ENCODE measurements at places on chromosomes 3 and 15. TPM values are rescaled to one million over a fixed set of nuclear protein-coding genes. Genes with fewer than 3 reads are reported as not detected.
A peak's percentile ranks its signal among the peaks of the same experiment; 100 is the strongest.

The UBA7 gene
- total RNA-seq, result 112 TPM

The TRIM42 gene
- not detected for total RNA-seq

The CD200 gene
- total RNA-seq, result 1.1 TPM

The PRR20G gene
- total RNA-seq, result not detected

The NMNAT3 gene
- total RNA-seq, result 1.5 TPM

The LXN gene
- 25.1 TPM for total RNA-seq

The PRICKLE2 gene
- 8.5 TPM for total RNA-seq

The TRPM7 gene
- total RNA-seq, result 47.4 TPM

The PRR23C gene
- total RNA-seq, result not detected

The PCLAF gene
- total RNA-seq, result 3.3 TPM

The MYLK gene
- 400 TPM for total RNA-seq

The GABRB3 gene
- total RNA-seq, result 0.48 TPM

- DNase-seq, result no peak
Measured at GRCh38 chr3:60760145-60760544, 491.1 kb downstream of the FHIT start.

DNA sequence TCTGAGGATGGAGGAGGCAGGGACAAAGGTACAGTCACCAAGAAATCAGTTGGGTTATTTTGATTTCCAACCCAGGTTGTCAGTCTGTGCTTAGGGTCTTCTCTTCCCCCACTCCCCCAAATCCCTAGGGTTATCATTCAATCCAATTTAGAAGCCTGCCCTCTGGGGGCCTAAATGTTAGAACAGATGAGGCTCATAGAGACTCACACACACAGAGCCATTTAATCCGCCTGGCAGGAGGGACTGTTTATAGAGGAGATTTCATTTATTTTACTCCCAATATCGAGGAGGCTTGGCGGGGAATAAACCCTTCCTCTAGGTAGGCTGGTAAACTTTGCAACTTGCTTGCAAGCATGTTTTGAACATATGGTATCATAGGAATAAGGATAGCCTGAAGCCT is 52.8 kb downstream of the RHCG start:
- no peak for DNase-seq

- no peak for DNase-seq
Measured at GRCh38 chr3:171348121-171348520, 112.1 kb downstream of the TNIK start.

- DNase-seq, result peak; percentile 76
Measured at GRCh38 chr15:76139368-76140073, 79.7 kb downstream of the TMEM266 start.

- no peak for DNase-seq
Measured at GRCh38 chr15:83477808-83478537, 30.8 kb downstream of the SH3GL3 start.

GRCh38 chr3:146037697-146038096 is 123.3 kb downstream of the PLOD2 start:
- DNase-seq, result no peak

DNA sequence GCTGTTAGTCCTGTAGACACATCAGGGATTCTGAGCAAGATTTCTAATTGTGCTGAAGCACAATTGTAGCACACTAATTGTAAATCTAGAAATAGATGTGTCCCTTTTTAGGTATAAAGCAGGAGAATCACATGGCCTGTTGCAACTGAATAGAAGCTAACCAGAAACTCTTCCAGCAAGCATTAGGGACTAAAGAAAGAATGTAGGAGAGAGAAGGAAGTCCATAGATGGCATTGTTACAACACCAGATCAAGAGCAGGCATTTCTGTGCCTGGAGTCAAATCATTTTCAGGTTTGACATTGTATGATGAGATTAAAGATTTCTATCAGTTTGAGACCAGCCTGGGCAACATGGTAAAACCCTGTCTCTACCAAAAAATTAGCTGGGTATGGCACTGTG is 27.4 kb downstream of the CALML4 start:
- DNase-seq, result no peak

DNA sequence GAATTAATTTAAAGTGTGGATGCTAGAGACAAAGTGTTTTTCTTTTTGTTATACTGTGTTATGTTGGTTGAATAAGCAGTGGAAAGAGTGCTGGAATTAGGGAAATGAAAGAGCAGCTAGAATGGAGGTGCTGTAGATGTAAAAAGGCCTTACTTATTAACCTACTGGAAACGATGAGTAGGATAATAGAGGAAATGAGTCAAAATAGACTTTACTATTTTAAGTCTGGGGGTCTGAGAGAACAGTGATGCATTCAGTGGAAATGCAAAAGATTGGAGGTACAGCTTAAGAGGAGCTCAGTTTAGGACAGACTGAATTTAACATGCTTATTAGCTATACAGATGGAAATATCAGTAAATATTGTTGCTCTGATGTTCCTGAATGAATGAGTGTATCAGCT is 674.0 kb downstream of the OTOL1 start:
- DNase-seq, result no peak

DNA sequence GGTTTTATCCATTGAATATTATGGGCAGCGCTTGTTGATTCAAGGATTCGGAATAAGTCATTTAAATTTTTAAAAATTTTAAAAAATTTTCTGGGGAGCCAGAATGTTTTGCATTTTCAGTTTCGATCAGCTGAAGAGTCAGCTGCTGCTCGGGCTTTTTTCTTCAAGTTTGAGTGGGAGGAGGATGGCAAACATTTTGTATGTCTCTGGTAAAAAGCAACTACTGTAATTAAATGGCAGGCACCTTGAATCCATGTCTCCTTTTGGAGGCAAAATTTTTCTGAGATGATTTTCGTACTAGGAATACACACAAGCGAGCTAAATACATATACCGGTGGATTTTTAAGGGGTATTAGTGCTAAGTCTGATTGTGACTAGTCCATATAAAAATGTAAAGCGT is 612 bp downstream of the C3orf38 start:
- DNase-seq, result no peak

DNA sequence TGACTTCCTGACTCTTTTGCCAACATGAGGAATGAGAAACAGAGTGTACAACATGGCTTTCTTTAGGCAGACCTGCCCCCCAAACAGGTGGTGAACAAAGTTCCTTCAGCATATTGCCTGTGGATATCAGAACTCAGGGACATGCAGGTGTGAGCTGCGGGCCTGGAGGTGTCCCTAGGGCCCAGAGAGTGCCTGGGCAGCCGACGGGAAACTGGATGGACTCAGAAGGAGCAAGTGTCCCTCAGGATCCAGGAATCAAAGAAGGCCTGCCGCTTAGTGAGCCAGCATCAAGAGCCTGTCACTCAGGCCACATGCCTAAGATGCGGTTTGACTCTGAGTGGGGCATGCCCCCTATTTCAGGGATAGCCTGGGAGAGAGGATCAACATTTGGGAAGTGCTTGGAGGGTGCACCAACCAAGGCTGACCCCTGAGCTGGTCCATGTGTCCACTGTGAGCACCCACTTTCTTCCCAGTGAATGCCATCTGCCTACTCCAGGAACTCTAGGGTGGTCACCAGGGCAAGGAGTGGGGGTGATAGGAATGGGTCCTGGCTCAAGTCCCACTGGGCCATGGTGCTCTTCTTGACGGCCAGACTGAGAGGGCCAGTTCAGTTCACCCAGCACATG is 16.1 kb upstream of the POLR2M start:
- DNase-seq, result no peak

DNA sequence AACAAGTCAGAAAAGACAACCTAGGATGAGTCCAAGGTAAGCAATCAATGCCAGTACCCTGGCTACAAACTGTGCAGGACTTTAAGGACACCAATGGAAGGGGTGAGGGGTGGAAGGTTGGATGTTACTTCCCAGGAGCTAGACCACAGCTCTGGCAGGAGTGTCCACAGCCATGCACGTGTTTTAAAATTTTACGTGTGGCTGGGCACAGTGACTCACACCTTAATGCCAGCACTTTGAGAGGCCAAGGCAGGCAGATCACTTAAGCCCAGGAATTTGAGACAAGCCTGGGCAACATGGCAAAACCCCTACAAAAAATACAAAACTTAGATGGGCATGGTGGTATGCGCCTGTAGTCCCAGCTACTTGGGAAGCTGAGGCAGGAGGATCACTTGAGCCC is 14.7 kb upstream of the HDC start:
- DNase-seq, result no peak

DNA sequence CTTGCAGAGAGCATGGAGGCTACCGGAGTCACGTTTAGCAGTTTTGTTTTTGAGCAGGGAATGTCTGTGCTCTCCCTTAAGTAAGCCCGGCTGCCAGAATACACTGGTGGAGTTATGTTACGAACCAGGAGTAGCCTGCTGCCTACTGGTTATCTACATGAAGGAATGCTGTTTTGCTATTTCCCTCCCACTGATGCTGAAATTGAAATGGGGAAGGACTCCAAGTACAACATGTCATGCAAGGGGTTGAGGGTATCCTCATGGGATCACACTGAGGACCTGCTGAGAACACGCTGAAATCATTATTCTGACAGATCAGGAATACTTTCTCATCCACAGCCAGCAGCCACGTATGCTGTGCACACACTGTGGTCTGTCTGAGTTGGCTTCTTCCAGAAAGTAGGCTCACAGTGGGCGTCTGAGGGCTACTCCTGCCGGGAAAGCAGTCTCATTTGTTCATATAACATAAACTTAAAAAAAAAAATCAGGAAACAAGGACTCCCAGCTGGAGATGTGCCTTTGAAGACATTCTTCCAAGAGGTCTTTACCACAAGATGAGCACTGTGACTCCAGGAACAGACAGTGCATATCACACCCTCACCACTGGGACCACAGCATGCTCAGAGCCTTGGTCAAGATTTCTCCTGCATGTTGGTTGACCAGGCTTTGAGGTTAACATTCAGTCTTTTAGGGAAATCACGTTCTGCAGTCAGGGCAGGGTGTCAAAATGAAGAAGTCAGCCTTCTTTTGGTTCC is 300.4 kb upstream of the RASGRP1 start:
- no peak for DNase-seq

- DNase-seq, result peak; percentile 1
Measured at GRCh38 chr15:70280781-70281180, 183.1 kb upstream of the TLE3 start.

GRCh38 chr3:102081572-102082289 is 232.4 kb downstream of the NFKBIZ start:
- DNase-seq, result no peak

DNA sequence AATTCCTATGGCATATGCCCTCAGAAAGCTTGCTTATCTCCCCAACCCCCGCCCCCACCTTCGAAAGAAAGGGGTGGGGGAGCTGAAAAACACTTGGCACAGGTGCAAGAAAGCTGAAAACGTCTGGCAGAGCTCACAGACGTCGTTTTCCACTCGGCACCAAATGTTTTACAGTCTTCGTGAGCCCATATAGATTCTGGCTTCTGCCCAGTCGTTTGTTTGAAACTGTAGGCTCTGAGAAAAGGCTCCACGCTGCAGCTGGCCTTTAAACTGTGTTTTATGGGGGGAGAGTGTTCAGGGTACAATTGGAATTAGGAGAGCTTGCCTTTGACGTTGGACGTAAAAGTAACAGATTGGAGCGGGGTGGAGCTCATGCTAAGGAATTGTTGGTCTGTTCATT is 130.3 kb downstream of the MDFIC2 start:
- DNase-seq, result no peak

DNA sequence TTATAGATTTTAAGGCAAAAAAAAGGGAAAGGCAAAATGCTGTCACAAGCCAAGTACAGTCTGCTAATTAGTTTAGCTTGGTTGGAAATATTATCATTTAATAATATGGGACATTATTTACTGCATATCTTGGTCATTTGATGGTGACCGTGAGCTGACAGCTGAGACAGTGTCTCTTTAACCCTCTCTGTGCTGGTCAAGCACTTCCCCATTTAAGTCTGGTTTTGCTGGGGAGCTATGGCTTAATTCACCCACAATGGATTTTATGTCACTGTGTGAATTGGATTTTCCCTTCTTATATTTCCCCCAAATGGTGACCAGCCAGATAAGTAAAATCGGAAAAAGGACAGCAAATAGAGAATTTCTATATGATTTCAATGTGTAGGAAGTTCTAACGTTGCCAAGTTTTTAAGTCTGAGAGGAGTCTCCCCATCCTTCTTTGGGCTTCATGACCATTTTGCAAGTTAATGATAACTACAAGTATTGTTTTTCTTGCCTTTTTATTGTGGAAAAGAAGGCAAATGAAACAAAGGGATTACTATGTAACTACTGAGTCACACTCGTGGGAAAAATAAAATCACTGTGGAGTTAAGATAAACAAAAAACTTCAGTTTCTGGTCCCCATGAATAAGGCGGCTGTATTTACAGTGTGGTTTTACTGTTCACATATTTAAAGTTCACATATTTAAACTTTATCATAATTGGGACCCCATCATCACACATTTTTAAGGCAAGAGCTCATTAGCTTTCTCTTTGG is 373.5 kb downstream of the NR2F2 start:
- DNase-seq, result no peak

DNA sequence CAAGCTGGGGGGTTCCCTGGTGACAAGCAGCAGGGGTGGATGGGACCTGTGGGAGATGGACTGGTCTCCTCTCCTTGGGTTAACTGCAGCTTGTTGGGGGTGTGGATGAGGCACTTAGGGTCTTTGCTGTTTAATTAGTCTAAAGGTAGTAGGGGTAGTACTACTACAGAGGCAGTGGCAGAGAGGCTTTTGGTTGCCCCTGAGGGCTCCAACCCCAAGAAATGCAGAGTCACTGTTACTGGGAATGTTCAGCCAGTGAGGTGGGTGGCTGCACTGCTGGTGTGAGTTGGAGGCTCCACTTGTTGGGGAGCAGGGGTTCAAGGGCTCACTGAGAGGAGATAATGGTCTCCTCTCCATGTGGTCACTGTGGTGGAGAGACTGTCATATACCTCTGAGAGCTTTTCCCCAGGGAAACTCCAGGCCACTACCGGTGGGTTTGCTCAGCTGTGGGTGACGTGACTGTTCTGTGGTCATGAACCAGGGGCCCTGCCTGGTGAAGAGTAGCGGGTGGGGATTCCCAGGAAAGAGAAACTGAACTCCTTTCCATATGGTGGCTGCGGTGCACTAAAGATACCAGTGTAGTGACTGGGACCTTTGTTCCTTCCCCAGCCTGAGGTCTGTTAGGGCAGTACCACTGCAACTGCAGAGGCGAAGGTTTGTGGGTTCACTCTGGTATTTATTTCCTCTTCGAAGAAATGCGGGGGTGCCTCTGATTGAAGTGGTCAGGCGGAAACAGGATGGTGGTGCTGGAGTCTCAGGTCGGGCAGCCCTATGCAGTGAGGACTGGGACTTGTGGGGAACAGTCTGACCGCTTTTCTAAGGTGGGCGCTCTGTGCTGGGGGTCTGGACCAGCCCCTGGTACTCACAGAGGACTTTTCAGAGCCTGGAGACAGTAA is 68.9 kb upstream of the TNFSF10 start:
- DNase-seq, result peak; percentile 43

GRCh38 chr3:125179143-125179883 is 33.2 kb downstream of the SLC12A8 start:
- no peak for DNase-seq

GRCh38 chr3:81863756-81864155 is 102.3 kb upstream of the GBE1 start:
- no peak for DNase-seq

DNA sequence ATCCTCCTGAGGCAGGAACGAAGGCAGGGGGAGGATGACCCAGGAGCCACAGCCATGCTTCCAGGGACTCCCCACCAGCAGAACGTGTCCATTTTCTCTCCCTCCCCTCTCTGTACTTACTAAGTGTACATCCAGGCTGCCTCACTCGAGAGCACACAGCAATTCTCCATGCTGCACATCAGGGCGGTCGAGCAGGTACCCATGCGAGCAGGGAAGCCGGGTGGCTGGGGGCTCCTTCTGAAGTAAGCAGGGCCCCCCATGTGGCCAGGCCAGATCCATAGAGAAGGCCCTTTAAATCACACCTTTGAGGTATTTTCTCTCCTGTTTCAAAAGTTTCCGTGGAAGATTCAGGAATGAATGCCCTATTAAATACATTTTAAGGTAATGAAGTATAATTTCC is 41.2 kb upstream of the SLC6A11 start:
- no peak for DNase-seq

All from transverse colon (tissue), 4 donors.